ENCODE measurements at places on chromosomes 16 and 17.
A peak's percentile ranks its signal among the peaks of the same experiment; 100 is the strongest.

DNA sequence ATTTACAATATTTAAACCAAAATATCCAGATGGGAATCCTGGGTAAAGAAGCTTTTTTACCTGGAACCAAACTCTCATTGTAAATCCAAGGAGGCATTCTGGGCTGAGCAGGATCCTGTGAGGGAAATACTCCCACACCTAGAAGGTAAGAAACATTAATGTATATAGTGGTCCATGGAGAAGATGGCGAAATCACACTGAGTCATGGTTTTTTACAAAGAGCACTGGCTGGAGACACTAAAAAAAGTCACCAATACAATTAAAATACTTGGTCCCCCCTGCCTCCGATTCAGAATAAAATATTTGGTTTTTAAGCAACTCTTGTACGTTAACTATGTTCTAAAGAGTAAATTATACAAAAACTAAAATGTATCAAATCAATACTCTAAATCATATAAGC lies 32.9 kb downstream of the SYNRG start:
- no peak for DNase-seq

GRCh38 chr16:73845238-73846006 lies 451.2 kb upstream of the PSMD7 start:
- DNase-seq = no peak

DNA sequence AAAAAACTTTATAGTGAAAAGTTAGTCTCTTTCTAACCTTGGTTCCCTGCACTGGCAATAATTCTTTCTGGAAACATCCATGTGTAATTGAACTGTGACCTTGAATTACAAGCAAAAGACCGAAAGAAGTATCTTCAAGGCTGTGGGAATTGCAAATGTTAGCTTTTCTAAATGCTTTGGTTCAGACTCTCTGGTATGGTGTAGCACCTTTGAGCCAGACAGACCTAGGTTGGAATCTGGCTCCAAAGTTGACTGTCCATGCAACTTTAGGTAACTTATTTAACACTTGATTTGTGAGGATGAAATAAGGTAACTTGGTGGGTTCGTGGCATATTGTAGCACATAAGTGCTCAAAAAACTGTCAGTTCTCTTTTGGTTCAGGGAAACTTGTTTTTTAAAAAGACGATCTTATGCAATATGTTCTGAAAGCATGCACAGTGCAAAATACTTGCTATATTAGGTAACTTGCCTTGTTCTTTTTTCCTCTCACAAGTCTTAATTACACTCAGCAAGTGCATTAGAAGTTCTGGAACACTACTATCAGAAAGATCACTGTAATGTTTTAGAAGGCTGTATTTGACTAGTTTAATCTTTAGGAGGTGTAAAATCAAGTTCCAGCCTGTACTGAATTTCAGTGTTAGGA lies 46.3 kb downstream of the TANGO6 start:
- no peak for DNase-seq

DNA sequence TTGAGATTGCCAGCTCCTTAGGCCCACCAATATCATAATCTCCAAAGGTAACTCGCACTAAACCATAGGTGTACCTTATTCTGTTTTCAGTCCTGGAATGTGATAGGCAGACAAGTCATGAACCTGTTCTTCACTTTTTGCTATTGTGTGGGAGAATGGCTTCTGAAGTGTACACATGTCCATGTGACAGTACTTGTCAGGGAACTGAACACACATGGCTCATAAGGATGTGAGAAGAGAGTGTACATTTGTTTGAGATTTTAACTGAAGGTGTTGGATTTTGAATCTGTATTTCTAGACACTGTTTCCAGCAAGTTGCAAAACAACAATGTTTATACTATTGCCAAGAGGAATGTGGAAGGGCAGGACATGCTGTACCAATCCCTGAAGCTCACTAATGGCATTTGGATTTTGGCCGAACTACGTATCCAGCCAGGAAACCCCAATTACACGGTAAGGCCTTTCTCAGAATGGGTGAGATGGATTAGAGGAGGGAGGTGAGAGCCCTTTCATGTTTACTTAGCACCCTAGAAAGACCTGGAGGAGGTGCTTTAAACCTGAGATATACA lies 14.5 kb upstream of the RASL10B start:
- no peak for DNase-seq

DNA sequence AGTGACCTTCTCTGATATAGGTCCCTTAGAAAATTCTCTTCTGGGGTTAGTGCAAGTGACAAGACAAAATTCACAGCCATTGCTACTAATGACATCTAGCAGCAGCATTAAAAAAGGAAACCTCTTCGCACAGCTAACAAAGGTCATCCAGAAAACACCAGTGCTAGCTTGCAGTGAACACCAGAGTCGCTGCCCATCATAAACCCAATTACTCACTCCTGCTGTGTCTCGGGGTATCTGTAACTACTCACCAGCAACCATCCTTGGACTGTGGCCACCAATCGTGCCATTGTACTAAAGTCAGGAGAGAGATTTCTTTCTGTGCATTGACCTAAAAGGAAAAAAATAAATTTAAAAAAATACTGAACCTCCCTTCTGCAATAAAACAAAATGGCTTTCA lies 1494.7 kb upstream of the CDH8 start:
- DNase-seq = no peak

GRCh38 chr17:6779411-6779810 lies 3.4 kb downstream of the FBXO39 start:
- DNase-seq = no peak

DNA sequence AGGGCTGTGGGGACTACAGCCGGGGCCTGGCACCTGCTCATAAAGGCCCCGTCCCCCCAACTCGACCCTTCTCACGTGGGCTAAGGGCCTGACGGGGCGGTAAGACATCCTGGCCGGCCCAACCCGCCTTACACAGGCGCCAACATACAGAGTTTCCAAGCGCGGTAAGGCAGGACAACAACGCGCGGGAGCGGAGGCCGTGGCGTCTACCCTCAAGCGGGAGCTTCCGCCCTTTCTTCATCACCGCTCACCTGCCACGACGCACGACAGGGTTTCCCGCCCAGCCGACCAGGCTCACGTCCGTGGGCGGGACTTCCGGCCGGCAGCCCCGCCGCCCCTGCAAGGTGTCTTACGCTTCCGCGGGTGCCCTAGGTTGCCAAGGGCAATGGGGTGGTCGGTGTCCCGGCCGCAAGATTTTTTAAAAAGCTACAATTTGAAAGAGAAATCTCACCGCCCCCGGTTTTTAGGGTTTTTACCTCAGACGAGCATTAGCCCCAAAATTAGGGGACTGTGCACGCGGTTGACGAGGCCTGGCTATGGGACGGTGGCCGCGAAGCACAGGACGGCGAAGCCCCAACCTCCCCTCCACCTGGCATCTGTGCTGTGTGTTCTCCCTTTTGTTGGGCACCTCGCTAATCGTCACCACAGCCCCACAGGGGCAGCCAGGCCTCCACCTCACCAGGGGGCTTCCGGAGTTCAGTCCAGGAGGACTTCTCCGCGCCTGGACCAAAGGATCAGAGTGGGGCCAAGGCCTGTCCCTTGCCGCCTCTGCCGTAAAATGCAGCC lies at the start of gene TERB1:
TERB1 (minus strand) TSS at position 265 of the 786 bp plus-strand sequence. CDS start 4,786 bp downstream, outside the sequence.
- DNase-seq = no peak

GRCh38 chr17:27762527-27763305 lies 37.6 kb downstream of the NOS2 start:
- DNase-seq = peak; percentile 11

Data from LoVo (cell line).